Left cardiac atrium (tissue), 4 donors: ENCODE measurements at places on chromosomes 11 and 22.

DNA sequence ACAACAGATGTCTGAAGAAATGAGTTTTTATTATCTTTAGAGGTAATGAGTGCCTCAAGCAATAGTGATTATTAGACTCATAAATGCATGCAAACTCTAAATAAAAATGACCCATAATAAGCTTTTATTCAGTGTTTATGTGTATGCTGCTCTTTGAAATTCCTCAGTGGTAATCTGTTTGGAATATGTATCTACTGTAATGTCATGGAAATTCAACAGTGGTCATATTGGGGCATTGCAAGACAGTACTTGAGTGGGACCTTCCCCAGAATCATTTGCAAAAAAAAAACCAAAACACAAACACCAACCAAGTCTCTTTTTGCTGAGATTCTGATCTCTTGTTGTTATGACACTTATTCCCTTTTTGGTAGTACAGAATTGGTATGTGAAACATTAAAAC is 35.0 kb downstream of the DNAJC24 start:
- no peak for DNase-seq

- DNase-seq, result no peak
These were observed 14.8 kb downstream of the PPFIBP2 start for GRCh38 chr11:7528514-7529049.

DNA sequence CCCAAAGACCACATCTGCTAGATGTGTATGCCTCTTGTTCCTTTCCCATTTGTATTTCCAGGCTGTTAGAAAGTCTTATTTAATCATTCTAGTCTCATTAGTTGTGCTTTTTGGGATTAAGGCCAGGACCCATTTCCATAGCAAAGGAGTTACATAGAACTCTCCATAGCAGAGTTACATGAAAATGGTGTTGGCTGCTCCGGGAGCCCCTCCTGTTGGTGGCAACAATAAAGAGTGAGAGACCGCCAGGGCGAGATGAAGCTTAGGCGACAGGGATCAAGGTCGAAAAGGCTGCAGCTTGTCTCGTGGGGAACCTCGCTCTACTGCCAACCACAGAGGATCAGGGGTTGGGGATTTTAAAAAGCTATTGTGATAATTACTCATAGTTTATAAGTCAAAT is 58.3 kb downstream of the GRIK4 start:
- DNase-seq, result no peak

DNA sequence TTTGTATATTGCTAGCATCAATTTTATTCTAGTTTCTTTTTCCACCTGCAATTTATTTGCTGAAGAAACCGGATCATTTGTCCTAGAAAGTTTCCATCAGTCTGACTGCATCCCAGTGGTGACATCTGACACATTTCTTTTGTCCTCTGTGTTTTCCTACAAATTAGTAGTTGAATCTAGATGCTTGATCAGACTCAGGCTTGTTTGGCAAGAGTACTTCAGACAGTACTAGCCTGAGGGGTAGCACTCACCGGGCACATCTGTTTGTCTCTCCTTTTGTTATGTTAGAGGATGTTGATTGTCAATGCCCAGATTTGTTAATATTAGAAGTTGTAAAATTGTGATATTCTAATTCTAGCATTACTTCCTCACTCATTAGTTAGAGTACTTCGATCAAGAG is 204.8 kb downstream of the SWAP70 start:
- no peak for DNase-seq

DNA sequence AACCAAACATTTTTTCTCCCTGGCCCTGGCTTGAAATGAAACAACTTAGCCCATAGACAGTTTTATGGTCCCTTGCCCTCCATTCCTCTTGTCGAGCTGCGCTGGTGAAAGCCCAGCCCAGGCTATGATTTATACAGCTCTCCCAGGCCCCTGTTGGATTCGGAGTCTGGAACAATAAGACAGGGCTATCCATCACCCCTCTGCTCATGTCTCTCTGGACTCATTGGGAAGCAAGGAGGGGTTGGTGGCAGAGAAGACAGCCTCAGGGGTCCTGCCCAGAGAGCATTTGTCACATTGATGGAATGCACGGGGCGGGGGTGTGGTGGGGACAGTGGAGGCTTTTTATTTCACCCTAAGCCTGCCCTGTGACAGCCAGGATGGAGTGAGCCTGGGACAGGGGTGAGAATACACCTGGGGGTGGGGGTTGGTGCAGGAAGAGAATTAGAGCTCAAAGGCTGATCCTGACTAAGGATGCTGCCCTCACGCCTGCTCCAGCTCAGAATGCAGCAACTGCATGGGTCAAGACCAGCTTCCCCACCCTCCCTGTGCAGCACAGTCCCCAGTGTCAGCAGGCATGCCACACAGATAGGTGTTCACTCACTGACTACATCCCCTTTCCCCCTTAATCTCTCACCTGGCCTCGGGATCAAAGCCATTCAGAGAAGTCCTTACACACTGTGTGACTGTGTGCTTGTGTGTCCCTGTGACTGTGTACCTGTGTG is 10.0 kb upstream of the PKNOX2 start:
- DNase-seq, result no peak

DNA sequence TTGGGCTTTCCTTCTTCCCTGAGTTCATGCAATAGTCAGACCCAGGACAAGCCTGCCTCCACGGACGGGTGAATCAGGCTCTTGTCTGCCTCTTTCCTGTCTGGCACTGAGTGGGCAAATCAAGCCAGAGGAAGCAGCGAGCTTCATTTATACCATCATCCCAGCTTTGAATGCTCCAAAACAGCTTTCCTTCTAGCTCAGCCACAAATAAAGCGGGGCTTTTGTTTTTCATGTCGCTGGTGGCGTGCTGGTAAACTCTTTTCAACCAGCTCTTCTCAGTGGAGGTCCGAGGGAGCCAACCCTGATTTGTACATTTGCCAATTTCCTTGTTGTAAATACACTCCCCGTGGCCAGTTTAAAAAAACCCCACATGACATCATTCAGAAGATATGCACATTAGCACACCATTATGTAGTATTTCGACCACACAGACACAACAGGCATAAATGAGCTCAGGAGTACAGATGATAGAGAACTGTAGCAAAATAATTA is 8.6 kb downstream of the C11orf91 start:
- DNase-seq, result peak; percentile 75

DNA sequence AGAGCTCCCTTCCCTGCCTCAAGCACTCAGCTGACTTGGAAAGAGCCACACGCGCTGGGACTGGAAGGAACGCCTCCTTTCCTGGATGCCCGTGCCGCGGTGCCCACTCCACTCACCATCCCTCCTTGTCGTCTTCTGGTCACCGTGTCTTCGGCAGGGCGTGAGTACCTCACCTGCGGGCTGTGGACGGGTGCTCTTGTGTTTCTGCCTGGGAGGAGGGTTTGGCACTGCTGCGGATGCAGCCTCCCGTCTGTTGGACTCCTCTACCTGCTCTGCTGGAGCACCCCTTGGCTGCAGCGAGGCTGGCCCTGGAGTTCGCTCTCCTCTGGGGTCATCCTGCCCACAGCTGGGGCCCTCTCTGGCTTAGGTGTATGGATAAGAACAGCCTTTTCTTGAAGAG is 612.7 kb downstream of the BRD1 start:
- no peak for DNase-seq

- no peak for DNase-seq
These were observed 114.7 kb downstream of the RBFOX2 start for GRCh38 chr22:35913925-35914324.

GRCh38 chr11:103845331-103845730 is 191.1 kb upstream of the DDI1 start:
- no peak for DNase-seq

GRCh38 chr22:47176573-47177333 is 414.3 kb downstream of the TBC1D22A start:
- no peak for DNase-seq

DNA sequence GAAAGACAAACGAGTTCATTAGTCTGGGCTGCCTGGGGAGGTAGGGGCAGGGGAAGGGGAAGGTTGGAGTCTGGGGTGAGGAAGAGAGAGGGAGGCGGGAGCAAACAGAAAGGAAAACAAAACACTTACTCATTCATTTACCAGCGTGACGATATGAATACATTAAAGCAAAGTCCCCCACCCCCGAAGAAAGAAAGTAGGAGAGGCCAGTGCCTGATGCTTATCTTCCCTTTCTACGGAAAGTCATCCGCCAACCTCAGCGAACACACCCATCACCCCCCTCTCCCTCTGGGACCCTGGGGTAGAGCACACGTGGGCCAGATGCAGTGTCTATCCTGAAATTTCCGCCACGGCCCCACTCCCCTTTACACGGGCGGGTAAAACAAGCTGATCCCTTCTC is 13.7 kb downstream of the ABCC8 start:
- no peak for DNase-seq

DNA sequence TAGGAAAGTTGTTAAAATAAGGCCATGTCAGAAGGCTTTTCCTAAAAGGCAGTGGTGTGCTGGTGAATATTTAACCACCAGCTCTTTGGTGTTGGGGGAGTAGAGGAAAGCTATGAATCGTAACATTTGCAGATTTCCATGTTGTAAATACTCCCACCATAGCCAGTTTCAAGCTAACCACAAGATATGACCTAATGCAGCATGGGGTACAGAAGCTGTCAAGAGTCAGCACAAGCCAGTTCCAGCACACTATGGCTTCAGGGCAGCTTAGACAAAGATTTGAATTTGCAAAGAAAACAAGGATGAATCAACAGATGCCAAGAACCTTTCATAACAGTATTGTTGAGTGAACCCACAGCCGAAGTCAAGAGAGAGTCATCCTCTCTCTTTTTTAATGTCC is 40.0 kb downstream of the COMMD9 start:
- DNase-seq, result no peak

DNA sequence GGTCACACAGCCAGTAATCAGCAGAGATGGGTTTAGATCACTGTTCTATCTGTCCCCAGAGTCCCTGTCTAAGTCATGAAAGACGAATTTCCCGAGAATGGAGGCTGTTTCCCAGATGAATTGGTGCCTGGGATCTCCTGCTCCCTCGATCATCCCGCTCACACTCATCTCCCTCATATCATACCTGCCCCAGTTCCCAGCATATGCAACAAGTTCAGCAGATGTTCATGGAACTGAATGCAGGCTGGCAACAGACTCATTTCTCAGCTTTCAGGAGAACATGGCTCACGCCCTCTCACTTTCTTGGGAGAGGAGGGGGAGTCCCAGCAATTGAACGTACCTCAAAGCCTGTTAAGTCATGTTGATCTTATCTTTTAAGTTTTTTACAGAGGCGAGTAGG is 22.1 kb downstream of the CD6 start:
- no peak for DNase-seq

DNA sequence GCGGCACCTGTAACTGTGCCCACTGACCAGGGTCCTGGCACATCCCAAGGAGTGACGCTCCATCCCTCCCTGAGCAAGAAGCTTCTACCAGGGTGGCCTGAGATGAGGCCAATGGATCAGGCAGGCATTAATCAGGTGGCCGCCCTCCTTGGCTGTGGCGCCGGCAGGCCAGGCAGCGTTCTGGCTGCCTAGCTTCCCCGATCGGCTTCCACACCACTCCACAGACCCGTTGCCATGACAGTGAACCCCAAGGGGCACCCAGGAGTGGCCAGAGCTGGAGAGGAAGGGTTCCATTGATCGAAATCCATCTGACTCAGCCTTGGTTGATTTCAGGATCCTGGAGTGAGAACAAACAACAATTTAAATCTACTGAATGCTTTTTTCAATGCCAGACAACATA is 20.5 kb downstream of the LRRC55 start:
- peak; percentile 52 for DNase-seq

DNA sequence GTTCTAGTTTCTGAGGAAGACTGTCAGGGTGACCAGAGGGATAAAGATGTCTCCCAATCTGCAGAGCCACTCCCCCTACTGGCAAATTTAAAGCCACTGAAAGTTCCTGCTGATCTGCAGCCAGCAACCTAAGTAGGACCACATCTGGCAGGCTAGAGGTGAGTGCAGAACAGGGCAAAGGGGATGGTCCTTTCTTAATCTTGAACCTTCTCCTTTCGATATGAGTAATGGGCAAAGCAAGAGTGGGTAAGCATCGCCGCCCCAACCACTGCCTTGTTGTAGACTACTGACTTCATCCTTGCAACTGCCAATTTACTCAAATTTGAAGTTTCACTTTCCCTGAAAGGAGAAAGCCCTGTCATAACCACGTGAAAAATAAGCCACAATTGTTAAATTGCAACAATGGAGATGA is 30.7 kb downstream of the SCUBE2 start:
- DNase-seq, result no peak

DNA sequence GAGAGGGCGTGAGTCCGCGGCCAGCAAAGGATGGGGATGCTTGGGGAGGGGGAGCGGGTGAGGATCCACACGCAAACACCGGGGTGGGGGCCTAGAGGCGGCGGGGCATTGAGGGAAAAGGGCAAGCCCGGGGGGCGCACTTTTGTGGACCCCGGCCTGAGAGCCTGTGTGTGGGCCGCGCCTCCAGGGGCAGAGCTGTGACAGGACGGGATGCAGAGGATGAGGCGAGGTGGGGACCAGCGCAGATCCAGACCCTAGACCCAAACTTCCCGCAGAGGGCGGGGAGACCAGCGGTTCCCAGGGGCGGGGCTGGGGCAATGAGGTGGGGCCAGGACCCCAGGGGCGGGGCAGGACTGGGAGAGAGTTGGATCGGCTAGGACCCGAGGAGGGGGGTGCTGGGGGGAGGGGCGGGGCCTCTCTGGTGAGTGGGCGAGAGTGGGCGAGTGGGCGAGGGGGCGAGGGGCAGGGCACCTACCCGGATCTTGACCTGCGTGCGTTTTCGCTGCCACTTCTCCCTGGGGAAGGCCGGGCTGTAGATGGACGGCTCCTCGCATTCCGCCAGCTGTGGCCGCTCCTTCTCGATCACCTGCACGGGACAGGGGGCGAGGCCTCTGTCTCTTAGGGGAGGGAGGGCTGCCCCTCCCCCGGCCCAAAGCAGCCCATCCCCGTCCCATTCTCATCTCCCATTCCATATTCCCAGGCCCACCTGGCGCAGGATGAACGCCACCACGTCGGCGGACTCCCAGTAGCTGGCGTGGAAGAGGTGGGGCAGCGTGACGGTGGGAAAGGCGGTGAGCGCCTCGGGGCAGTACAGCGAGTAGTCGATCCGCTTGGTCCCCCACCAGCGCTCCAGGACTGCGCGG is 10.6 kb downstream of the PITPNM1 start:
- no peak for DNase-seq

- DNase-seq, result no peak
These were observed 11.1 kb downstream of the CTR9 start for GRCh38 chr11:10762185-10762584.

- DNase-seq, result no peak
These were observed 26.2 kb upstream of the POGLUT3 start for GRCh38 chr11:108524422-108524821.

- no peak for DNase-seq
These were observed 5.4 kb downstream of the PCF11 start for GRCh38 chr11:83162377-83162776.

DNA sequence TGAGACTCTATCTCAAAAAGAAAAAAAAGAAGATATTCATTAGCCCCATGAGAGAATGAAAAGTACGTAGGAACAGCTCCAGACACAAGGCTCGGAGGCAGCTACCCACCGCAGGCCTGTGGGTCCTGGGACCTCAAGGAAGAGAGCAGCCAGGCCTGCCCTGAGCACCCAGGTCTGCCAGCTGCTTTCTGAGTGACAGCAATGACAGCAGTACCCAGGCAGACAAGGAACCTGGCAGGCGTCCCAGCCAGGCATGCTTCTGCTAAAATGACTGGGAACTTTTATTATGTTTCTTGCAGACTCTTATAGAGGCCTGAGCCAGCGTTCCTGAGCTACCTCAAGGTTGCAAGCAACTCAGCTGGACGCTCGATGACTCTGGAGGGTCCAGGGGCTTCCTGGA is 31.6 kb downstream of the CPT1A start:
- DNase-seq, result peak; percentile 73
